ENCODE measurements at places on chromosomes 12 and 14.

GRCh38 chr12:116549993-116550392, 9.2 kb upstream of the MAP1LC3B2 start:
- DNase-seq = no peak

DNA sequence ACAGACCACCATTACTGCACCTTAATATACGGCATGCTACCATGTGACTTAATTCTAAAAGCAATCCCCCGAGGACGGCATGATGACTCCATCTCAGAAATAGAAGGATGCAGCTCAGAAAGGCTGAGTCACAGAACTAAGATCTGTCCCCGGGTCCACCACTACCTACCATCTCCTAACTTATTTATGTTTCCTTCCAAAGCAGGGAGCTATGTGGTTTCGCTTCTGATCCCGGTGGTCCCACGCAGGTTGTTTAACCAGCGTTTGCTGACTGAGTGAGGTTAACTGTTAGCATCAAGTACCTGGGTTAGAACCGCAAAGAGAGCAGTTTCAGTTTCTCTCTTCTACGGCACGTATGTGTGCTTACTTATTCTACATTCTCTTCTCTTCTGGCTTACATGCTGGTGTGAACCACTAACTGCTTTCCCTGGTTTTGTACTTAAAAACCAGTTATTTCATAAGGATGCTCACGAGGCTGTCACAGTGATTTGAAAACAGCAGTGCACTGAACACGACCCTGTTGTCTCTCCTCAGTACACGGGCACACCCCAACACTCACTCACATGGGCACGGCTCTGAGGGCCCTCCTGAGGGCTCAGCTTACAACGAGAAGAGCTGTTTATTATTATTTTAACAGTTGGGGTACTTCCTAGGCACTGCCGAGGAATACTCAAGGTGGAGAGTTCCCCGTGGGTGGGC, 66.7 kb downstream of the CCDC88C start:
- DNase-seq = no peak

- no peak for DNase-seq
These were observed 67.7 kb upstream of the DDX11 start for GRCh38 chr12:31005944-31006361.

GRCh38 chr14:35140718-35141581, 18.6 kb downstream of the PRORP start:
- DNase-seq = no peak

DNA sequence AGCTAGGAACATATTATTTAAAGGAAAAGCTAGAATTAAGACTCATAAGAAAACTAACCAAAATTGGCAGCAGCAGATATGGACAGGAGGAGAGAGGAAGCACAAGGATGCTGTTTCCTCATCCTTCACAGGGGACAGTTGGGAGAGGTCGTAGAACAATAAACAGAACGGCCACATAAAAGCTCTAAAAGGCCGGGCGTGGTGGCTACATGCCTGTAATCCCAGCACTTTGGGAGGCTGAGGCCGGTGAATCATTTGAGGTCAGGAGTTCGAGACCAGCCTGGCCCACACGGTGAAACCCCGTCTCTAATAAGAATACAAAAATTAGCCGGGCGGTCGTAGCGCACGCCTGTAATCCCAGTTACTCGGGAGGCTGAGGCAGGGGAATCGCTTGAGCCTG, 10.5 kb downstream of the TCL1B start:
- DNase-seq = no peak

DNA sequence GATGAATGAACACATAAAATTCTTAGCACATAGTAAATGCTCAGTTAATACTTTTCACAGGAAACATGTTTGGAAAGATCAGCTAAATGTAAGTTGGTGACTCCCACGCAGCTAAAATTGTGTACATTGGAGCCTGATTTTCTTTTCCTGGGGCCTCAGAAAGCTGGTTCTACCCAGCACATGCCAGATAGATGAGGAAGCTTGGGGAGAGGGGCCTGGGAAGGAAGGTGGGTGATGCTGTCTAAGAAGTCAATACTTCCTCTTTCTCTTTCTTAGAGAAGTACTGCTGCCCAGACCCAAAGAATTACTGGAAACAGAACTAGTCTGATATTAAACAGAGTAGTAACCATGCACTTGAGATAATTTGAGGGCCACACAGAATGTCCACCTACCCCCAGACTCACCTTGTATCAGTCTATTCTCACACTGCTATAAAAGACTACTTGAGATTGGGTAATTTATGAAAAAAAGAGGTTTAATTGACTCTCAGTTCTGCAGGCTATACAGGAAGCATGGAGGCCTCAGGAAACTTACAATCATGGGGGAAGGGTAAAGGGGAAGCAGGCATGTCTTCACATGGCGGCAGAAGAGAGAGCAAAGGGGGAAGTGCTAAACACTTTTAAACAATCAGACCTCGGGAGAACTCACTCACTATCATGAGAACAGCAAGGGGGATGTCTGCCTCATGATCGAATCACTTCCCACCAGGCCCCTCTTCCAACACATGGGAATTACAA, 123.3 kb upstream of the MED13L start:
- no peak for DNase-seq

DNA sequence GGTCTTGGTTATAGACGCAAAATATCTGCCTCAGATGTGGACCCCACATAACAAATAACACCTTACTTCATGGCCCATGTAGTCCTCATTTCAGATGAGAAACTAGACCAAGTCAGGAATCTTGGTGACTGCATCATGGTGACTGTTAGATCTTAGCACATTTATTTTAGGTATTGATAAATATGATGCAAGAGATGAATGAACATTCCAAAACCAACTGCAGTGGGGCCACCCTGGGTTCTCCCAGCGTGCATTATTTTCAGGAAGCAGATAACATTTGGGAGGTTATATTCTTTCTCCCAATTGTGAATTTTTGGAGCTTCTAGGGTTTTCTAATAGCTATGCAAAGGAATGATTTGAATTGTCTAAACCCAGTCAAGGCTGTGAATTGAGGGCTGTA, 55.2 kb upstream of the PTGR2 start:
- DNase-seq = no peak

DNA sequence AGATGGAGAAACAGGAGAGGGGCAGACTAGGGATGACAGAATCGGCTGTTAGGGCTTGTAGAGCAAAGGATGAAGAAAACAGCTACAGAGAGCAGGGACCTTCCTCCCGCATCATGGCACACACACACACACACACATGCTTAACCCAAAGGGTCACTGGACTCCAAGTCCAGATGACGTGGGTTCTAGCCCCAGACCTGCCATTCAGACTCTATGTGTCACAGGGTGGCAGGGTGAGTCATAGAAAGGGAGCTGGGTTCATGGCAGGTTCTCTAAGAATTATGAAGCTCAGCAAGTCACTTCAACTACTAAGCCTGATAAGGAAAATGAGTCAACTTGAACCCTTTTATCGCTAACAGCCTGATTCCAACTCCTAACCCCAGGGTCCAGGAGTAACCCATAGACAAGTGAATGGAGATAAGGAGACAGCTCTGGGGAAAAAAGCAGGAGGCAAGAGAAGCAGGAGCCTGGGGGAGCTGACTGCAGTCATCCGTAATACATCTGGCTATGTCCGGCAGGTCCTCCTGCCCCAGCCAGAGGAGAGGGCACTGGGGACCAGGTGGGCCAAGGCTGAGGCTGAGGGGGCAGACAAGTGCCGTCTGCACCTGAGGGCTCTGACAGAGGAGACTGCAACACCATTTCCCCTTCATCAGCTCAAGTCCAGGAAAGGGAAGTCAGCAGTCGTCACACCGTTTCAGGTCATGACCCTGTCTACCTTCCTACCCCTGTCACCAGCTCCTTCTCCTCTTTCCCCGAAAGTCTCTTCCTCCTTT, 3.6 kb upstream of the TNFRSF1A start:
- no peak for DNase-seq

DNA sequence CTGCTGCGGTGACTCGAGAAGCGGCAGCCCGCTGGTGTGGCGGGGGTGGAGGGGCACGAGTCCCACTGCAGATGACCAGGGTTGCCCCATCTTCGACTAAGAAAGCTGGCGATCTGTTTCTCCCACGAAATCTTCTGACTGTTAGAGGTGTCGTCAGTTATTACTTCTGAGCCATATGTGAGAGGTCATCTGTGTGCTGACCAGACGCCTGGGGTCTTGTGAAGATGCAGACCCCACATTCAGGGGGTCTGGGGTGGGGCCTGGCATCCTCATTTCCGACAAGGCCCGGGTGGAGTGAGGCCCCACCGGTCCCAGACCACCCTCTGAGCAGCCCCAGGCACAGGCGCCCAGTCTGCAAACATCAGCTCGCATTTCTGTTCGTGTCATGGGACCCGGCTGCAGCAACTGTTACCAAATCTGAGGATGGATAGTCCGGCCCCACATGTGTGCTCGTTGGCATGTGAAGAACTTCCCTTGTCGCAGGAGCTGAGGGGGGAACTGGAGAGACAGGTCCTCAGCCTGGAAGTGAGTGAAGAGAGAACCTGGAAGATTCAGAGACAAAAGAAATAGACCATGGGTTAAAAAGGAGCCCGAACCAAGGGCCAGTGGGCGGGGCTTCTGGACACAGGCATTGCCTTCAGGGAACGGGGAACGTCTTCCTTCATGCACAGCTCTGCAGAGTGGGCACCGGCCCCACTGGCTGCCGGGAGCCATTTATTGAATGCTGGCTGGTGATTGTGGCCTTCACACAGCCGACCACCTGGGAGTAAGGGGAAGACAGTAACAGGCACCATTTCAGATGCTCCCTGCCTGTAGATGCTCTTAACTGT, 135.2 kb downstream of the ADGRD1 start:
- no peak for DNase-seq

- no peak for DNase-seq
These were observed 183.8 kb downstream of the EMP1 start for GRCh38 chr12:13380297-13380696.

DNA sequence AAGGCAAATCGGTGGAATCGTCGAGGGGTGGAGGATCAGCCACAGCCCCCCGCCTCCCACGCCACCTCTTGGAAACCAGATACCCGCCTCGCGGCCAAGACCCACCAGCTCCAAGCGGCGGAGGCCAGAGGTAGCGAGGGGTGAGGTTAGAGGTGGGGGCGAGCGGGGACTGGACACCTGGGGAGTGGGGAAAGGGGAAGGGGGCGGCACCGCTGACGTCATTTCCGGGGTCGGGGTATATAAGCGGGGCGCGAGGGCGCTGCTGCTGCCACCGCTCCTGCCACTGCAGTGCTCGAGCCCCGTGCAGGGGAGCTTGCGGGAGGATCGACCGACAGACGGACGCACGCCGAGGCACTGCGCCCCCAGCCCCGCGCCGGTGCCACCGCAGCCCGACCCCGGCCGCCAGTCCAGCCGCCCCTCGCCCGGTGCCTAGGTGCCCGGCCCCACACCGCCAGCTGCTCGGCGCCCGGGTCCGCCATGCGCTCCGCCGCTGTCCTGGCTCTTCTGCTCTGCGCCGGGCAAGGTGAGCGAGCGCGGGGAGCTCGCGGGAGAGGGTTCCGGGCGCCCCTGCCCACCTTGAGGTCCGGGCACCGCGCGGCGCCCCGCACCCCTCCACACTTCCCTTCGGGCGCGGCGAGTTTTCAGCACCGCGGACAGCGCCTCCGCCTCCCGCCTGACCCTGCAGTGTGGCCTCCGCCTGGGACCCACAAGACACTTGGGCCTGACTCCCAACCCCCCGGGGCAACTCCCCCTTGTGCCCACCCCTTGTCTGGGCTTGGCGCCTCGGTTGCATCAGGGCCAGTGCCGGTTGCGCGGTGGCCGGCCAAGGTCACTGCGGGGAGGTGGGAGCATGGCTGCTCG, at the start of gene CHGA:
Gene CHGA (plus strand): TSS at position 268 of the 861 bp plus-strand sequence. CDS start 210 bp downstream, at position 478.
- DNase-seq = no peak

DNA sequence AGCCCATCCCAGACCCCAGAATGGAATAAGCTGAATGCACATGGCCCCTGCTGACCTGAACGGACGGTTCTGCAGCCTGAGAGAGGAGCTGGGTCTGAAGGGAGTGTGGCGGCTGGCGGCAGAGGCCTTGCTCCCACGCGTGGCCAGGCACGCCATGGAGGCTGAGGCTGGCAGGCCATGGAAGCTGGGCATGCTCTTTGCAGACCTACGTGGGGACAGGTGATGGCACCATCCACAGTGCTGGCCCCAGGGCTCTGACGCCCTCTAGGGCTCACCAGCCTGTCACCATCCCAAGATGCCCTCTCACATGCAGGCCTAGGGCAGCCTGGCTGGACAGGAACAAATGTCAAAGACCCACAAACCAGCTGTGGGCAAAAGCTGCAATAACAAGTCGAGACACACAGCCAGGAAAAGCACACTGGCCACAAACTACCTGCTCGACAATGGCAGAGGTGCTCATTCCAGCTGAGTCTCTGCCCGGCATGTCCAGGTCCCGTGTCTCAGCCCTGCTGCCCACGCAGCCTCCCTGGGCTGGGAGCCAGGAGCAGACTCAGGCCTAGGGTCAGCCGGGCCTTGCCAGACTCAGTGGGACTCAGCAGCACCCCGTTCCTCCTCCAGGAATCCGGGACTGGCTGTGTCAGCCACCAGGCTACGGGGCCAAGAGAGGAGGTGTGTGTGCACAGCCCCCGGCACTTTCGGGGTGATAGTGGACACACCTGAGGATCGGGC, 19.7 kb downstream of the BTBD6 start:
- no peak for DNase-seq

DNA sequence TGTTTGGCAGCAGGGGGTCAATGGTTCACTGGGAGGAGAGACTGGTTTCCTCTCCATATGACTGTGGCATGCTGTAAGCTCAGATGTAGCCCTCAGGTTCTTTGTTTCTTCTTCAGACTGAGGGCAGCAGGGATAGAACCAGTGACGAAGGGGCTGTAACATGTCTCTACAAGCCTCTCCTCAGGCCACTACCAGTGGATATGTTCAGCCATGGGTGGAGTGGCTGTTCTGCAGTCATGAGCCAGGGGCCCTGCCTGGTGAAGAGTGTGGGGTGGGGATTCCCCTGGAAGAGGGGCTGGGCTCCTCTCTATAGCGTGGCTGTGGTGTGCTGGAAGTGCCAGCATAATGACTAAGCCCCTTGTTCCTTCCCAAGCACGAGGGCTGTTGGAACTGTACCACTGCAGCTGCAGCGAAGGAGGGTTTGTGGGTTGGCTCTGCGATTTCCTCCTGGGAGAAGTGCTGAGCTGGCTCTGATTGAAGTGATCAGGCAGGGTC, 55.8 kb downstream of the CMAS start:
- no peak for DNase-seq

DNA sequence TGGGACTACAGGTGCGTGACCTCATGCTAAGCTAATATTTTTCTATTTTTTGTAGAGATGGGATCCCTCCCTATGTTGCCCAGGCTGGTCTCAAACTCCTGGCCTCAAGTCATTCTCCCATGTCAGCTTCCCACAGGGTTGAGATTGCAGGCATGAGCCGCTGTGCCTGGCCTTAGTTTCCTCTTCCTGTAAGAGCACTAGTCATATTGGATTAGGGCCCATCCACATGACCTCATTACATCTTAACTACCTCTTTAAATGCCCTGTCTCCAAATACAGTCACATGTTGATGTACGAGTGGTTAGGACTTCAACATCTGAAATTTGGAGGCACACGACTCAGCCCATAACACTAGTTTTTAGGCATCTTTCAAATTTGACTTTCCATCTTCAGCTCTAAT, 72.2 kb upstream of the RASSF3 start:
- DNase-seq = no peak

DNA sequence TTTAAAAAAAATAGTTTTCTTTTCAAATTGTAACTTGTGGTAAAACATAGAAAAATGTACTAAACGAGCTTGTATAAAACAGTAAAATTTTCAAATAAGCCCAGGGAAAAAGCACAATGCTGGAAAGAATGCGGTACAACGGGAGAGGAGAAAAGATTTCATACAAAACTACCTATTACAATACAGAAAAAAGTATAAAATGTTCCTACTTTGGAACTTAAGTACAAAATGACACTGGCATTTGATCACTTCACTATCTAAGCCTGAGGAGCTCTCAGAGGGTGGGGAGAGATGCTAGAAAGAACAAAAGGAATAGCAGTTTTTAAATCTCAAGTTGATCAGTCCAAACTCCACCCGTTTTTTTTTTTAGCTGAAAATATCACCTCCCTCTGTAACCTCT, 39.5 kb upstream of the COL2A1 start:
- DNase-seq = no peak

Data from esophagus squamous epithelium (tissue), 5 donors.